A549 treated with CORT108297 at 1 μM for 4 hours (cell line): ENCODE measurements at places on chromosomes 5 and 9. TPM values are rescaled to one million over a fixed set of nuclear protein-coding genes. Genes with fewer than 3 reads are reported as not detected.

Gene GPR21
- 0.06 TPM in 1 of 5 replicates, not detected in the others for total RNA-seq

Gene LCN1
- 0.12 TPM in 1 of 5 replicates, not detected in the others for total RNA-seq

Gene ENTREP1
- total RNA-seq: 0.43 to 0.74 TPM (median 0.57 TPM) in 5 replicates

Gene HK3
- 0.03 to 0.44 TPM (median 0.12 TPM) in 3 of 5 replicates, not detected in the others for total RNA-seq

Gene GABRP
- not detected in 5 replicates for total RNA-seq

Gene SLC36A2
- not detected in 5 replicates for total RNA-seq

Gene IRX1
- not detected in 5 replicates for total RNA-seq

Gene IFNA21
- not detected in 5 replicates for total RNA-seq

Gene PCDHA1
- total RNA-seq: 0.10 to 0.27 TPM (median 0.19 TPM) in 5 replicates

Gene OR13F1
- not detected in 5 replicates for total RNA-seq

Gene MAML1
- 17.3 to 21.0 TPM (median 19.7 TPM) in 5 replicates for total RNA-seq

Gene CCDC152
- not detected in 5 replicates for total RNA-seq

Gene CCL21
- not detected in 5 replicates for total RNA-seq

Gene MARCHF11
- not detected in 5 replicates for total RNA-seq

Gene SAXO1
- not detected in 5 replicates for total RNA-seq

Gene GFI1B
- 0.03 to 0.14 TPM (median 0.12 TPM) in 3 of 5 replicates, not detected in the others for total RNA-seq

Gene SPTAN1
- total RNA-seq: 142 to 153 TPM (median 151 TPM) in 5 replicates
